ENCODE measurements at places on chromosomes 4 and X. TPM values are rescaled to one million over a fixed set of nuclear protein-coding genes. Genes with fewer than 3 reads are reported as not detected.

DNA sequence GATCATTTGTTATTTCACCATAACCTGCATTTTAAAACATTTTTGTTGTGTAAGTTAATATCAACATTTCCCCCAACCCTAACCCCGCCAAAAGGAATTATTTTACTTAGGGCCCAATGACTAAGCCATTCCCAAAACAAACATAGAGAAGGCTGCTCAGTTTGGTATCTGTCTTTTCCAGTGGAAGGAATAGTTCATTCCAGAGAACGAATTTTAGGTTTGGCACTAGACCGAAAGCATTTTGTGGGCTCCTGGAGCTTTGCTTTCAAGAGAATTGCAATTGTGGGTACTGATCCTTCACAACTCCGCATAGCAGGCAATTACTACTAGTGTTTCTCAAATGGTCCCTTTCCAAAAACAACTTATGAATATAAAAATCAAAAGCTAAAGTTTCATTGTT is 226.7 kb upstream of the MAD2L1 start:
- H3K4me1 ChIP-seq = no peaks in the 10 kb centered on the region
- no peak overlapping the region for H3K27ac ChIP-seq
- H3K36me3 ChIP-seq = no peaks in the 10 kb centered on the region
- no peak for DNase-seq
- no peaks in the 10 kb centered on the region for H3K27me3 ChIP-seq
- H3K4me3 ChIP-seq = no peak overlapping the region

GRCh38 chrX:69740317-69740716 is 124.4 kb downstream of the EDA start:
- no peaks in the 10 kb centered on the region for H3K36me3 ChIP-seq
- H3K4me1 ChIP-seq = no peaks in the 10 kb centered on the region
- H3K4me3 ChIP-seq = no peak overlapping the region
- H3K27me3 ChIP-seq = no peaks in the 10 kb centered on the region
- no peak for DNase-seq

CLTRN gene
- 2.0 TPM for total RNA-seq

DNA sequence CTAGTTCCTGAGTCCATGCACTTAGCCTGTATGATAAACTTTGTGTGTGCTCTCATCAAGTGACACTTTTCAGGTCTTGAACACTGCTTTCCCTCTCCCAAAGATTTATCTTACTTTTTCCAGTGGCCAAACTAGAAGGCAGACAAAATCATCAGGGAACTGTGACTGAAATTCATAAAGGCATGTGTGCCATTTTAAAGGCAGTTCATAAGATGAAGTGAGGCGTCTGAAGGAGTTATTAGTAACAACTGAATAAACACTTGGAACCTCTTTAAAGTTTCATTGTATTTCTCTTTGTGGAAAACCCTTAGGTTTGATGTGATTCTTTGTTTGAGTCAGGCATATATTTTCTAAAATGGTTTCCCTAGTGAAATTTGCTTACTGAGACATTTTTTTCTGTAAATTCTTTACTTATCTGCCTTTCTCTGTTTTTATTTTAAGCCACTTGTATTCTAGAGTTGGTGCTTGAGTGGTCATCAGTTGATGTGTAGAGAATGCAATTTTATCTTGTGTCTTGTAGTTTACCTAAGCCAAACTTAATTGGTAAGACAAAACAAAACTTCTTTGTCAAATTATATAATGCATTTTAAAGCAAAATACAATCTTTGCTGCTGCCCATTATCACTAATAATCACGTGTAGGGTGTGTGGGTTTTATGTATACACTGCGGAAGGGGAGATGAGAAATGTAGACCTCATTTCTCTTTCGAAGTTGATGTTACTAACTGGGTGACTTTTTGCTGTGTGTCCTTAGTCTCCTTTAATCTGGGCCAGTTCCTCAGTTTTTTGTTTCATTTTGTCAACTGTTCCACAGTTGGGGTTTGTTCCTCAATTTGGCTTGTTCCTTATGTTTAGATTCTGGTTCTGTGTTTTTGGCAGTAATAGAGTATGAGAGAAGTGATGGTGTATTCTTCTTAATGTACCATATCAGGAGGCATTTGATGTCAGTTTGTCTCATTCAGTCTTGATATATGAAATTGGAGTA is 56.8 kb downstream of the RBPJ start:
- H3K4me3 ChIP-seq = no peak overlapping the region
- H3K27me3 ChIP-seq = no peaks in the 10 kb centered on the region
- H3K27ac ChIP-seq = no peak overlapping the region
- H3K4me1 ChIP-seq = peaks cover 4% of the 10 kb centered on the region
- peak; percentile 23 for DNase-seq

- peaks cover 2% of the 10 kb centered on the region for H3K36me3 ChIP-seq
- peak; percentile 81 for DNase-seq
- no peaks in the 10 kb centered on the region for H3K27me3 ChIP-seq
- H3K4me1 ChIP-seq = peaks cover 10% of the 10 kb centered on the region
Observed at GRCh38 chr4:157220371-157220881, at the start of gene GRIA2. Gene GRIA2, plus strand, starts transcription at chr4:157220728. Its CDS starts 315 bp downstream, at chr4:157221043.

DNA sequence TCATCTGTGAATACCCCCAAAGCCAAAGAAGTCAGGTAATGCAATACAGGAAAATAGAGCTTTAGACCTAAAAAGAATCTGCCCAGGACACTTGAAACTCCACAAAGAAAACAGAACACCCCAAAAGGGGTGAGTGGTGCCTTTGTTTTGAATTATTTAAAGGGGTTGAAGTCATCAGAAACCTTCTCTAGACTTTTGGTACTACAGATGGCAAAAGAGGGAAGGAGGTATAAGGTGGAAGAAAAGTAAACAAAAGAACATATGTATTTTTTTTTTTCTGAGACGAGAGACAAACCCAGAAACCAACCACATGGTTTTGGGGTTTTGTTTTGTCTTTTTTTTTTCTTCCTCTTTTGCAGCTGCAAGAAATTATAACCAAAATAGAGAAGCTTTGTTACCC is 1477.8 kb downstream of the C4orf33 start:
- no peak for DNase-seq
- H3K27me3 ChIP-seq = no peaks in the 10 kb centered on the region

DNA sequence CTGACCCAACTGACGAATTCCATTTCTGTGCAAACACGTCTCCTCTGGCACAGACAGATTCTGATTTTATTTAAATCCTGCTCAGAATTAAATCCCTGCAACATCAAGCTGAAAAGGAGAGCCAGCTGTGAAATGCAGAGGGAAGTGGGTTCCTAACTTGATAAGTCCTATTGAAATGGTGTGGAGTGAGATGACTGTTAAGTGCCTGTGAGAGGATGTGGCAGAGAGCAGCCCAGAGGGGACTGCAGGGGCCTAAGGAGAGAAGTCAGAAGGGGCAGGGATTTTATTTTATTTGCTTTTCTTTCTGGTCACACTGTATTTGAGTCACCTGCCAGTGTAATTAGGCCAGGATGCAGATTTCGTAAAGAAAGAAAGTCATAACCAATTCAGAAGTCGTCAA is 277.4 kb downstream of the NKX6-1 start:
- no peaks in the 10 kb centered on the region for H3K27me3 ChIP-seq
- H3K27ac ChIP-seq = no peak overlapping the region
- no peak for DNase-seq

RHOXF2 gene
- not detected for total RNA-seq

GRCh38 chr4:6403400-6403685 is 69.1 kb downstream of the PPP2R2C start:
- peaks cover 4% of the 10 kb centered on the region for H3K36me3 ChIP-seq
- H3K4me1 ChIP-seq = peaks cover 35% of the 10 kb centered on the region
- no peak overlapping the region for H3K27ac ChIP-seq
- H3K4me3 ChIP-seq = no peak overlapping the region
- H3K27me3 ChIP-seq = peaks cover 2% of the 10 kb centered on the region
